Left forelimb (tissue), 1 donor: ENCODE measurements at places on chromosomes 5 and 9.

GRCh38 chr5:125409234-125409860 lies 662.9 kb upstream of the ZNF608 start:
- no peak for DNase-seq

GRCh38 chr5:110702300-110702699 lies 24.2 kb downstream of the TMEM232 start:
- DNase-seq = no peak

GRCh38 chr5:8839361-8840055 lies 706.4 kb downstream of the SEMA5A start:
- DNase-seq = no peak

DNA sequence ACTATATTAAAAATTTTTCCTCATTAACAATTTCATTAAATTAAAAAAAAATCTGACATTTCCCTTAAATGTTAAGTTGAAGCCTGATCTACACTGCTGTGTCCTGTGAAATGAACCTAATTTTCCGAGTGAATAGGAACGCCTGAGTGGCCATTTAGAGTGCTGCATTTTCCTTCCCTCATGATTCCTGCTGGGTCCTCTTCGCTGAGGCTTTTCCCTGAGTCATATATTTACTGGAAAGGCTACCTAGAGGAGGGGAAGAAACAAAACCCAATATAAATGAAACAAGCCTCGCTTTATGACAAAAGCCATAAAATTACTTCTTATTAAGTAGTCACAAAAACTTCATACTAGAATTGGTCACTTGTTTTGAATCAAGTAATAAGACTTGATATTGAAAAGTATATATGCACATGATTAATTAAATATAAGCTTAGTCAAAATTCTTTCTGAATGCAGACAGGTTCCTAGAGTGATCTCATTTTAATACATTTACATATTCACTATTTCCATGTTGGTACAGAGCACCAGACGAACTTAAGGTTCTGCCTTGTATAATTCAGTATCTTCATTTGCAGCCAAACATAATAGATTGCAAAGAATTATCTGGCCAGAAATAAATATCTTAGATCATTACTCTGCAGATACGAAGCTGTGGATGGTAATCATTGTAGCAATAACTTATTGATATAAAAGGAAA lies 6.3 kb upstream of the ISCA1 start:
- DNase-seq = no peak

- no peak for DNase-seq
These were observed 196.0 kb downstream of the SPATA31D1 start for GRCh38 chr9:82184524-82184923.

- no peak for DNase-seq
These were observed 746.5 kb upstream of the ZNF608 start for GRCh38 chr5:125492977-125493376.

GRCh38 chr9:4714266-4715016 lies 26.6 kb downstream of the AK3 start:
- DNase-seq = no peak

DNA sequence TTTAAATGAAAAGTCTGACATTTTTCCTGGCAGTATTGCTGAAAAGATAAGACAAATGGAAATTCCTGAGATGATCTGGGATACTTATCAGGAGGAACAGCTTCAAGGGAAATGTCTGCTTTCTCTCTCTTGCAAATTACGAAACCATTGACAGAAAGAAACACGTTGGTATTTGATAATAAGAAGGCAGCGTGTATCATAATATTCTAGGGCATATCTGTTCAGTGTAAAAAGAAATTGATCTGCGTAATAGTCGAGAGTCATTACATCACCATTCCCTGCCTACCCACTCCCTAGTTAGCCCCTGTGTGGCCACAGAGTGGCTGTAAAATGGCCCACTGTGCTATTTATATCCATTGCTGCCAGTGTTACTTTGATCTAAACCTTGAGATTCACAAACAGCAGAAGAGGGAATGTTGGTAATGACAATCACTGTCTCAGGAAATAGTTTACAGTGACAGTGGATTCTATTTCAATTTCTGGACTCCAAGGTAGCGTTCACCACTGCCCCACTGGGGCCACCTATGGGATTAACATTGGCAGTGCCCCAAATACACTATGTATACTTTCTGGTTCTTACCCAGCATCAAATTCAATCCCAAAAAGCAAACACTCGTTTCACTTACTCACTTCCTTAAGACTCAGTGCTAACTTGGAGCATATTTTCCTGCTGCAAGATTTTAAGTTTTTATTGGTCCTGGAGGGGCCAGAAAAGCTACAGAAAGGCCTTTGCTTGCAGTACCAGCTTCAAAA lies 133.4 kb upstream of the GAS1 start:
- DNase-seq = no peak

DNA sequence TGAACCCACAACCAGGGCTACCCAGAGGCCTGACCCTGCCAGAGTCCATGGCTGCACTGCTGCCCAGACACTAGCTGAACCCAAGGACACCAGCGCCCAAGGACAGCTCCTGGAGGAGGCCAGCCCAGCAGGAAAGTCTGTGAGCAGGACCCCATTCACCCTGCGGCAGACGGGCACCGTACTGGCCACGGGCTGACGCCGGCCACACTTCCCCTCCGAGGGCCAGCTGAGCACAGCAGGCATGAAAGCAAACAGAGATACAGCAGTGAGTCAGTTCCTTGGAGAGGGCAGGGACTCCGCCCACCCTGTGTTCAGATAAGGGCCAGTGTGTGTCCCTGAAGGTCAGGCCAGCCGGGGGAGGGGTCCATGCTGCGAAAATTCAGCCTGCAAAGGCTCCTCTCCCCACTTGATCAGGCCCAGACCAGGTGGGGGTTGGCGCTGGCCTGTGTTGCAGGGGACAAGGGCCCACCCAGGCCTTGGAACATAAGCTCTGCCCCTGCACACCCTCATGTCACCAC lies 3.2 kb downstream of the RNF208 start:
- DNase-seq = no peak

GRCh38 chr5:158812408-158812807 lies 287.3 kb downstream of the EBF1 start:
- DNase-seq = no peak

DNA sequence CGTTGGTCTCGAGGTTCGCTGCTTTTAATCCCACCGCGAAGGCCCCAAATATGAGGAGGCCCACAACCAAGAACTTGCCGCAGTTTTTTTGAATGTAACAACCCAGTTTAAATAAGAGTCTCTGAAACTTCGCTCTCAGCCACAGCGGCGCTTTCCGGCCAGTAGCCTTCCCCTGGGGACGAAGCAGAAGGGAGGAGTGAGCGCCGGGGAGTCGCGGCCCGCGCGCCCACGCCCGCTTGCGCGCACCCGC lies 10.4 kb downstream of the PTCH1 start:
- DNase-seq = no peak

DNA sequence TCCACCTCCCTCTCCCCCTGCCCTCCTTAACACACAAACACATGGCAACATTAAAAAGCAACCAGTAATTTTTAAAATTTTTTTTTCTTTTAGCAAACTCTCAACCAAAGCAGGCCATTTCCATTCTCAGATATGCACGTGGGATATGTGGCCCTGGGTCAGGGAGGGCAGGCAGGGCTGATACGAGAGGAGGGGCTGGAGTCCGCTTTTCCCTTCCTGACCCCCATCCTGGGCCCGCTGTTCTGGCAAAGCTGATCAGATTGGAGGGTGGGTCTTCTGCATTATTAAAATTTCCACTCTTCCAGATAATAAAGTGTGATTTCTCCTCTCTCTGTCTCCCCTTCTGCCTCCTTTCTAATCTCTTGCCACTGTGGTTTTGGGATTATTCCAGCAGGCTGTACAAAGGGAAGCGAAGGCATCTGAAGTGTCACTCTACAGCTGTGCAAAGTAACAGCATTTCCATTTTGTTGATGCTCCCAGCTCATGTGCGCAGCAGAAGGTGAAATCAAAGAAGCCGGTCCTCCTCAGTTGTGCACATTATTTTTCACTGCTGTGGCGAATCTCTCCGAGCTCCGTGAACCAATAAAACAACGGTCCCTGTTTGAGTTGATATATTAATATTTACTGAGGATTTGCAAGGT lies 12.0 kb downstream of the IRX1 start:
- no peak for DNase-seq

GRCh38 chr9:116070256-116070914 lies 83.2 kb upstream of the PAPPA start:
- DNase-seq = no peak

DNA sequence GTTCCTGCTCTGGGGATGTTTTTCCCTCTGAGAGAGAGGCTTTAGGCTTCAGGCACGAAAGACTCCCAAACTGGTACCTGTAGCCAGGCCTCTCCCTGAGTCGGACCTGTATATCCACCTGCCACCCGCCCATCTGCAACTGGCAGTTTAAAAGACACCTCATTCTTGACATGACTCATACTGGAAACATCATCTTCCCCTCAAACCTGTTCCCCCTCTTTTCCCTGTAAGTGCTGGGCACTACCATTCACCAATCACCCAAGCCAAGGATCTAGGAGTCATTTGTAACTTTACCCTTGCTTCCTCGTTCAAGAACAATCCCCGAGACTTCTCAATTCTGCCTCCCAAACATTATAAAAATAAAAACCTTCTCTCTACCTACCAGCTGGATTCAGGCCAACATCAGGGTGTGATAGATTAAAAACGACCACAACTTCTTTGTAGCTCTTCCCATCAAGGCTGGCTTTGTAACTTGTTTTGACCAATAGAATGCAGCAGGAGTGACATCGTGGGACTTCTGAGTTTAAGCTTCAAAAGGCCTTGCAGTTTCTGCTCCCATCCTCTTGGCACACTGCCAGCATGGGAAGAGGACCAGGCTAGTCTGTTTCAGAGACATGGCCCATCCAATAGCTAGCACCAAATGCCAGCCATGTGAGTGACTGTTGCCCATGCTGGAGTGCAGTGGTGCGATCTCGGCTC lies 1.8 kb upstream of the WDR31 start:
- DNase-seq = no peak

GRCh38 chr9:23741351-23741750 lies 84.7 kb downstream of the ELAVL2 start:
- no peak for DNase-seq

GRCh38 chr5:389891-390622 lies 52.9 kb upstream of the EXOC3 start:
- DNase-seq = no peak

DNA sequence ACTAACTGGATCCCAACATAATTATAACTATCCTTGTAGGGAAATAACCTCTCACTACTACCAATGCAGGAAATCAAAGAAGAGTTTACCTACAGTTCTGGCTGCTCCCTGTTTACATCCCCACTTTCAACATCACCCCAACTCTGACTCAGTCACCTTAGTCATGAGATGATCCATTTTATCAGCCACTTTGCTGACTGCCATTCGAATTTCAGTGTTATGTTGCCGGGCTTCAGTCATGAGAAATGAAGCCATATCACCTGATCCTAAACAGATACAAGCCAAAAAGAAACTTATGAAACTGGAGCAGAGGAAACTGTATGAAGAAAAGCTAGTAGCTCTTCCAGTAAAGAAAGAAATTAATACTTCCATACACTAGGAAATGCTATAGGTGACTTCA lies 33.7 kb downstream of the SLC31A2 start:
- DNase-seq = no peak

DNA sequence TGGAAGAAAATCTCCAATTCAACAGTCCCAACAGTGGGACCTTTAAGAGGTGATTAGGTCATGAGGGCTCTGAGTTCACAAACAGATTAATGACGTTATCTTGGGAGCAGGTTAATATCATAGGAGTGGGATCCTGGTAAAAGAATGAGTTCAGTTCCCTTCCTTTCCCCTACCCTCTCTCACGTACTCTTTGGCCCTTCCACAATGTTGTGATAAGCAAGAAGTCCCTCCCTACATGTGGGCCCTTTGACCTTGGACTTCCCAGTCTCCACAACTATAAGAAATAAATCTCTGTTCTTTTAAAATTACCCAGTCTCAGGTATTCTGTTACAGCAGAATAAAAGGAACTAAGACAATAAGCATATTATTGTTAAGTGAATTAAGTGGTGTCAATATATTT lies 37.8 kb downstream of the SLC38A9 start:
- no peak for DNase-seq

DNA sequence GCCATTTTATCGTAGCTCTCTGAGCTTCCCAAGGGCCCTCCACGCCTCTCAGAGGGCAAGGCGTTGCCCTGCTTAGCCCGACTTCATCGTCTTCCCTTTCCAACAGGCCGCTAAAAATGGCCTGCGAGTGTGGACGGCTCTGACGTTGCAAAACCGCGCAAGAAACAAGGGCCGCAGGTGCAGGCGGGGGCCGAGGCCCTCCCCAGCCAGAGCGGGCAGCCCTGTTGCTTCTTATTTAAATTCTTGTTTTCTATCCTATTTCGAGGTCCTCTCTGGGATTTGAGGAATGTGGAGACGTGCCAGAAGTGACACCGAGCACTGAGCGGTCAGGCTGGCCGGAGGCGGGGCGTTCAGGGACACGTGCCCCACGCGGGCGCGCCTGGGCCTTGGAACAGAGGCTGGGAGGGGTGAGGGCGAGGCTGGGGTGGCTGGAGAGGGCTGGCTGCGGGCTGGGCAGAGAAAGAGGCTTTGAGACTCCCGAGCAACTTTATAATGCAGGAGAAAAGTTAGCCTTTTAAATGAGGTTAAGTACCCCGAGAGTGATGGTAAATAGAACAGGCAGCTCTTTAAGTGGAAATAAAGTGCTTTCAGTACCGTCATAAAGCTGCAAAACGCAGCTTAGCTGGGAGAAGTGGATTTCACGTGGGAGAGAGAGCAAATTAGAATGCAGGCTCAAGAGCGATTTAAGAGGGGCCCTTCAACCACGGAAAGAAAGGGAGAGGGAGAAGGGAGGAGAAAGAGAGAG lies 243.6 kb downstream of the AUH start:
- peak; percentile 86 for DNase-seq

DNA sequence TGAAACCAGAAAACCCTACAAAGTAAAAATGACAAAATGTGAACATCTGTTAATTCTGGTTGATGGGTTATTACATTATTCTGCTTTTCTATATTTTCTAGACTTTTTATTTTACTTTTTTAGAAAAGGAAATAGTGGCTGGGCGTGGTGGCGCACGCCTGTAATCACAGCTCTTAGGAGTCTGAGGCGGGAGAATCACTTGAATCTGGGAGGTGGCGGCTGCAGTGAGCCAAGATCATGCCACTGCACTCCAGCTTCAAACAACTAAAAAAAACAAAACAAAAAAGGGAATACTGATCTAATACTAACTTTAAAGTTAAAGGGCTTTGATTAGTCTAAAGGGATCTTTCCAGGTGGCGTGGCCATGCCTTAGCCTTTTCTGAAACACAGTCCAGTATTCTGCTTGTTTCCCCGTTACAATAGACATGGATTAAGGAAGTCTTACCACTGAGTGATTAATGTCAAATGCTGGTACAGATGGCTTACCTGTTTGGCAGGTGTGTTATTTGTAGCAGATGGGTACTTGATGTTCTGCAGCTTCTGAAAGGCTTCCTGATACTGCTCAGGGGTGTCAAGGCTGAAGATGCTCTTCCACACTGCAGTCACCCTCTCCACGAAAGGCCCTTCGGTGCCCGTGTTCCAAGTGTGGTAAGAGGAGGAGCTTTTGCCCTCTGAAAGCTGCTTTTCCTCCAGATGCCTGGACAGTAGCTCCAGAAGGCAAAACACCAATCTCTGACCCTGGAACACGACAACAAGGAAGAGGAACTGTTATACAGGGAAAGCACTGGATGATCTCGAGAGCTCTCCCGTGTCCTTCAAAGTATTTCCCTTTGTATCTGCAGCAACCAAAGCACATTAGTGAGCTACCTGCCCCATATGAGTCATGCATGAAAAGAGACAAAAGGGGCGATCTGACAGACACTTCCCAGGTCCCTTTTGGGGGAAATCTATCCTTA lies 37.5 kb downstream of the CNOT8 start:
- no peak for DNase-seq
